ENCODE measurements at places on chromosomes 11 and 22.

- no peak for DNase-seq
Measured at GRCh38 chr11:101812546-101812945, 102.3 kb upstream of the CEP126 start.

DNA sequence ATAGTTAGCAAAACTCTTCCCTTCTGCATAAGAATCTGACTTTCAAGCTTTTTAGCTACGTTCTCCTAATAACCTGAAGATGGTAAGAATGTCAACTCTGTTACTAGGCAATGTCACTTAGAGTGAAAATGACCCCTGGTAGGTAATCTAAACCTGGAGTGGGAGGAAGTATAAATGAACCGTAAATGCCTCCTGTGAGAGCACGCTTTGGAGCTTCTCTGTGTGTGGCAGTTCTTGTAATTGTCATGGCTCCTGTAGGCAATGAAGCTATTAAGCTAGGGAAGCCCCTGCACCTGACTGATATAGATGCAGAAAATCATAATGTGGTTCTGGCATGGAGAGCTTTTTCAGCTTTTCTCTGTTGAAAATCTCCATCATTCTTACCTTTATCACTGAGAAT is 29.4 kb downstream of the CALCA start:
- DNase-seq: no peak

DNA sequence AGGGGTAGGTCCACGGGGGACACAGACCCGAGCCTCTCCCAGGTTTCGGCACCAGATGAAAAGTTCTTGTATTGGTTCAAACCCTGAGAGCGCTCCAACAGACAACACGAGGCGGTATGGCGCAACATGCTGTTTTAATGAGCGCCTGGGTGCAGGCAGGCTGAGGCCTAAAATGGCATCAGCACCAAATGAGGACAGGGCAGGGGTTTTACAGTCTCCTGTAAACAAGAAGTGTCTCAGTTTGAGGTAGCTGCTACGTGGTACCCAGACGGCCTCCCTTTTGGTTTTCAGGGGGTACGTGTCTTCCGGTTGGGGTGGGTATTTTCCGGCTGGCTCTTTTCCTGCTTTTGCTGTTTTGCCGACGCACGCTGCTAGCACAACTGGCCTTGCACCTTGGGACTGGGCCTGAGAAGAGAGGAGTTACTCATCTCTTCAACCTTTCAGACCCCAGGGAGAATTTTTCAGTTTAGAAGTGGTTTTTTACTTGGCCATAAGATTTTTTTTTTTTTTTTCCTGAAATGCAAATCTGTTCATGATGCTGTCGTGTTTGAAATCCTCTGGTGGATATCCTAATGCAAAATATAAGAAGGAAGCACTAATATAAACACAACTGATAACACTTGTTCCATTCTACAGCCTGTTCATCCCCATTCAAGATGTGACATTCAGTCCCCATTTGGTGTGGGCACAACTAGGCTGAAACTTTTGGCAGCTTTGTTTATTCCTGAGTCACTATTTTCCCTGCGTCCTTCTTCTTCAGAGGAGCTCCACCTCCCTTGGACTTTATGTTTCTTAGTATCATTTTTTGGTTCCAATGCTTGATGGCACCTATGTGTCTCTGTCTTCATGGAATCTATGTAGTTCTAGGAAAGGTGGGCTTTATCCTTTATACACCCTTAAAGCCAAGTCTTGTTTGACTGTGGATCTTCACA is 6.5 kb downstream of the PPFIBP2 start:
- no peak for DNase-seq

DNA sequence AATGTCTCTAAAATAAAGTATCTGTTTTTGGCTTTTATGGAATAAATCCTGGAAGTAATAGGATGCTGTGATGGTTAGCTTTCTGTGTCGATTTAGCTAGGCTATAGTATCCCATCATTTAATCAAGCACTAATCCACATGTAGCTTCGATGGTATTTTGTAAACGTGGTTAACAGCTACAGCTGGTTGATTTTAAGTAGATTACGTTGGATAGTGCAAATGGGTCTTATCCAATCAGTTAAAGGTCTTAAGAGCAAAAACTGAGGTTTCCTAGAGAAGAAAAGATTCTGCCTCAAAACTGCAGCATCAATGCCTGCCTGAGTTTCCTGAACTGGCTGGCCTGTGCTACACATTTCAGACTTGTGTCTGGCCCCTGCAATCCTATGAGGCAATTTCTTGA is 314.2 kb upstream of the SORL1-AS1 start:
- DNase-seq: no peak

- no peak for DNase-seq
Measured at GRCh38 chr11:134564472-134565200, 152.6 kb upstream of the B3GAT1 start.

GRCh38 chr22:47695176-47695575 is 932.7 kb downstream of the TBC1D22A start:
- no peak for DNase-seq

DNA sequence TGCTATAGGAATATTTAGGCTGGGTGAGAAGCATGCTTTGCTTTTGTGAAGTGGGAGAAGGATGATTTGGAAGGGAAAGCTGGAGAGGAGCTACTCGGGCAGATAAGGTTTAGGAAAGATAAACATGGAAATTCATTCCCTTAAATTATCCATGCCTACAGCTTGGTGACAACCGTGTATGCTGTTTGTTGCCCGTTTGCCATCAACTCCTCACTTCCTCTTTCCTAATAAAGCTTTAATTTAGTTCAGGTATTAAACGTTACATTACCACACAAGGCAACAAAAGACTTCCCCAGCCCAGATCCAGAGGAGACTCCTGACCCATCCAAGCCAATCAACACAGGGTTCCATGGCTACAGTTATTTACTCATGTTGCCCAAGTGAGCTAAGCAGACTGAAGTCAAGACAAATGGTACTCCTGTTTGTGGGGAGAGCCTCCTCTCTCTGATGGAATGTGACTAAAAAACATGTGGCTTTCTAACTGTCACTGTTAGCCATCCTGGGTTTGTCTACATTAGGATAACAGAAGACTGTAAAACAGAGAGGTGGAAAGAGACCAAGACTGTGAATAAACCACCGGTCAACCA is 101.7 kb upstream of the GRAMD1B start:
- no peak for DNase-seq

- DNase-seq: peak; percentile 92
Measured at GRCh38 chr11:78045851-78046485, 17.7 kb upstream of the THRSP start.

DNA sequence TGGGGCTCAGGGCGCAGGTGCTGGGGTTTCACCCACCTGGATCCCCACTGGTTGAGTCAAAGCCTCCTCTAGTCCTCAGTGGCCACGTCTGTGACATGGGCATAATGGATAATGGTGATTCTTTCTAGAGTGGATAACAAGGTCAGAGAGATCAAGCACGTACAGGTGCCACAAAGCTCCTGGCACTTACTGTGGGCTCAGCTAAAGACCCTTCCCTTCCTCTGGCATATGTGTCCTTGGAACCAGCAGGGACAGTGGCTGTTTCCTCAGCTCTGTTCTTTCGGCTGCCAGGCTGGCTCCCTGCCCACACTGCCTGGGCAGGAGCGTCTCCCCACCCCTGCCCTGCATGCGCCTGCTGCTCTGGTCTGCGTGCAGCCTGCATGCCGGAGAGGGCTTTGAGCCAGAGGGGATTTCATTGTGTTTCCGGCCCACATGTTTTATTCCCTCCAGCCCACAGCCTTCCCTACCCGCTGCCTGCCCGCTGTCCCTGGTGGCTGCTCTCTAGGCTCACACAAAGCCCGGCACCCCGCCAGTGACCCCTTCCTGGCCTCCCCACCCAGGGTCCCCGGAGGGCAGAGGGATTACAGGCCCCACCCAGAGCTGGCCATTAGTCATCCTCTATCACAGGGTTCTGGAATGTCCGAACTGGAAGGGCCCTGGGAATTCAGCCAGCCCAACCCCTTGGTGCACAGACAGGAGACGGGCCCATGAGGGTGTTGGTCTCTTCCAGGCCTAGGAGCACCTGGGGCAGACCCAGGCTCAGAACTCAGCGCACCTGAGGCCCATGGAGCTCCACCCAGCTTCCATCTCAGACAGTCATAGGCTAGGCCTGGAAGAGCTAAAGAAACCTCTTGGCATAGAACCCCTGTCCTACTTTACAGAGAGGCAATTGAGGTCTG is 55.3 kb upstream of the GCAT start:
- peak; percentile 94 for DNase-seq

GRCh38 chr11:104152941-104153505 is 10.9 kb downstream of the PDGFD start:
- DNase-seq: no peak

GRCh38 chr22:33747029-33747428 is 173.2 kb downstream of the LARGE1 start:
- DNase-seq: peak; percentile 30

GRCh38 chr11:6721343-6721742 is 38.2 kb upstream of the MRPL17 start:
- DNase-seq: no peak

GRCh38 chr11:117271208-117271607 is 19.9 kb upstream of the BACE1-AS start:
- no peak for DNase-seq

DNA sequence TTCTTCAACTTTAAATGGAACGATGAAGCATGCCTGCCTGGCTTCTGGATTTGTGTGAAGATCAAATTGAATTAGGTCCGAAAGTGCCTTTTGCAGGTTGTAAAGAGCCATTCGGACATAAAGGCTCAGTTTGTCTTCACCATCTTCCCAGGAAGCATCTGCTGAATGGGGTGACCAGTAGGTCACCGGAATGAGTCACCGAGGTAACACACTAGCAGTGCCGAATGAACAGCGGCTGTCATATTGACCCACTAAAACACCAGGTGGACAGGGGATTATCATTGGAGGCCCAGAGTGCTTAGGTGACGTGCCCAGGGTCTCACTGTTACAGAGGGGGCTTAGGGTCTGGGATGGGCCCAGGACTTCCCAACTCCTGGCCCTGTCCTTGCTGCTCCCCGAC is 43.1 kb upstream of the MYH9 start:
- DNase-seq: peak; percentile 46

- no peak for DNase-seq
Measured at GRCh38 chr11:75851203-75851602, 36.2 kb downstream of the UVRAG start.

- no peak for DNase-seq
Measured at GRCh38 chr11:113199866-113200265, 114.5 kb upstream of the TTC12 start.

GRCh38 chr22:23774922-23775436 is 2.3 kb downstream of the MMP11 start:
- no peak for DNase-seq

DNA sequence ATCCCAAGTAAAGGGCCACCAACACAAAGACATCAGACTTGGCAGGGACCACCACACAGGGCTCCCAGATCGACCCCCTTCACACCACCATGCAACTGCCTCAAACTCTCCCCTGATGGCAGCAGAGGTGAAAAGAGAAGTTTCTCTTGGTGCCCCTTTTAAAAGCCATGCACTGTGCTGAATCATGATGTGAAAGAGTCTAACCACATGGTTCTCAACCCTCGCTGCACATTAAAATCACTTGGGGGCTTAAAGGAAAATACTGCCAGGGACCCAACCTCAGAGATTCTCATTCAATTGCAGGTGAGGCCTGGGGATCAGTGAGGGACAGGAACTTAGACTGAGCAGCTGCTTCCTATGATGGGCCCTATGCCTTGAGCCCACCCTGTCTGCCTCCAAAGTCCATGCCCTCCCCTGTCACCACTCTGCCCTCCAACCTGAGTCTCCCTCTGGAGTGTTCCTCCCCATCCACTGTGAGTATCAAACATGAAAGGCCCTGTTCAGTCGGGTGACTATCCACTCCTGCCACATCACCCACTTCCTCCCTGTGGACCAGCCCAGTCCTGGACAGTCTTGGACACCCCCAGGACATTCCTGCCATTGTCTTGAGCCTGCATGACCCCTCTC is 40.8 kb downstream of the PLEKHA7 start:
- no peak for DNase-seq

- no peak for DNase-seq
Measured at GRCh38 chr22:28791841-28792490, 8.4 kb downstream of the XBP1 start.

- DNase-seq: no peak
Measured at GRCh38 chr22:32887324-32887980, 85.9 kb downstream of the TIMP3 start.

- peak; percentile 75 for DNase-seq
Measured at GRCh38 chr22:39214383-39215069, 30.3 kb downstream of the PDGFB start.

GRCh38 chr11:84922212-84922805 is 704.8 kb downstream of the DLG2 start:
- DNase-seq: no peak

- DNase-seq: no peak
Measured at GRCh38 chr22:24178502-24179440, 2.5 kb upstream of the SUSD2 start.

- DNase-seq: no peak
Measured at GRCh38 chr11:30983143-30983542, 386.4 kb downstream of the DCDC1 start.

- DNase-seq: no peak
Measured at GRCh38 chr11:85391141-85391540, 236.0 kb downstream of the DLG2 start.

GRCh38 chr11:85170184-85170583 is 457.0 kb downstream of the DLG2 start:
- DNase-seq: peak; percentile 75

- DNase-seq: no peak
Measured at GRCh38 chr22:47854251-47854650, 1091.8 kb downstream of the TBC1D22A start.

- DNase-seq: no peak
Measured at GRCh38 chr22:27551402-27551801, 250.2 kb downstream of the MN1 start.

DNA sequence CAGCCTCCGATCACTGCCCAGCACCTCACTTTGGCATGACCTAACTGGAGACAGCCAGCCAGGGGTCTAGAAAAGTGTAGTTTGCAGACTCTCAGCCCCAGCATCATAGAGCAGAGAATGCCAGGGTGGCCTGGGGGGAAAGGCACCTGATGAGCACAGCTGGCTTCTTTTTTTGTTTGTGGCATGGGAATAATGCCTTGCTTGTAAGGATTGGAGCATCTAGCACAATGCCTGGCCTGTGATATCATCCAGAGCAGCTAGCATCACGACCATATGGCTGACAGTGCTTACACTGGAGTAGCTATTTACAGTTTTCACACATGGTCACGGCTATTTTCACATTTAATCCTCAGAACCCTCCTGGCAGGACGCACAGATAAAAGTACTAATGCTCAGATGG is 594.8 kb upstream of the B3GAT1 start:
- DNase-seq: no peak

All from HT-29 (cell line).